ENCODE measurements at places on chromosomes 16 and 17.

DNA sequence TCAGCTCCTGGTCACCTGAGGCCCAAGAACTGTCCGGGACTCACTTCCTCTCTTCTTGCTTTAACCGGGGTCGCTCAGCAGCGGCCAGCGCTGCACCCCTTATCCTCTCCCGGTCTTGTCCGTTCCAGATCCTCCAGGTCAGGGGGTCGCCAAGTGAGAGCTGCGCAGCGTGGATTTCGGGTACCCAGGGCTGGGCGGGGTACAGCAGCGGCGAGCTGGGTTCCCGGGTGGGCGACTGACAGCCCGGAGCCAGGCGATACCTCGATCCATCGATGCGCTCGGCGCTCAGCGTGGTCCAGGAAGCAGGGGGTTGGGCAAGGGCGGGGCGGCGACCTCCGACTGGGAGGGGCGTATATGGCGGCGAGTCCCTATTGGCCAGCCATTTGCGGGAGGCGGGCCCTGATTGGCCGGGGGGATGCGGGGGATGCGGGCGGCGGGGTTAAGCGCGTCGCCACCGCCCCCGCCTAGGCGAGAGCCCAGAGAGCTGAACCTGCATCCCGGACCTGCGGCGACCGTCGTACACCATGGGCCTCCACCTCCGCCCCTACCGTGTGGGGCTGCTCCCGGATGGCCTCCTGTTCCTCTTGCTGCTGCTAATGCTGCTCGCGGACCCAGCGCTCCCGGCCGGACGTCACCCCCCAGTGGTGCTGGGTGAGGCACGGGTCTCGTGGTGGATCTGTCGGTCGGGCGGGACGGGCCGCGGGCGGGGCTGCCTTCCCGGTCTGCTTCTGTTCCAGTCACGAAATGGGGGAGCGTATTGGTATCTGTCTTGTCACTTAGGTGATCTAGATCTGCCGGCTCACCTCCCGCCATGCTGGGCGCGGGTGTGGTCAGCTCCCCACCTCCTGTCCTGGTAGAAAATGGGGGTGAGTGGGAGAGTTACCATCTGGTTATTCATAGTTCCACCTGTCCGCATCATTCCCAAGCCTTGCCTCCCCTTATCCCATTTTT, at the start of gene PLA2G15:
Gene PLA2G15, plus strand, starts transcription at position 471 of the 951 bp plus-strand sequence. Its CDS starts 54 bp downstream, at position 525.
- DNase-seq, result peak; percentile 92

DNA sequence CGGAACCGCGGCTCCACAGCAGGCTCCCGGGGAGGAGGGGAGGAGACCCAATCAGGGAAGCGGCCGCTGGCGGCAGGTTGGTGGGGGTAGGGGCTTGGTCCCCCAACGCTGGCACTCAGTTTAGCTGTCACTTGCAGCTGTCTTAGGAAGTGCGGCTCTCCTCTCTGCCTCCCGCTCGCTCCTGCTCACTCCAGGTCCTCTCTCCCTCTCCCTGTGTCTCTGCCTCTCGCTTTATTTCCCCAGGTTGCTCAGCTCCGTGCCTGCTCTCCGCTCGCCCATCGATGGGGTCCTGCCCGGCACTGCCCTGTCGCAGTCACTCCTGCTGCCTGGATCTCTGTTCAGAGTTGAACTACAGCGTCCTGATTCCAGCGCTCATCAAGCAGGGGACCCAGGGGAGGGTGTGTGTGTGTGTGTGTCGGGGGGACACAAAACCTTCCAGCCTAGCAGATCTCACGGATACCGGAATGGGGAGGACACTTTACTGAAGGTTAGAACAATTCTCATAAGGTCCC, 145.6 kb downstream of the ENGASE start:
- DNase-seq, result no peak

DNA sequence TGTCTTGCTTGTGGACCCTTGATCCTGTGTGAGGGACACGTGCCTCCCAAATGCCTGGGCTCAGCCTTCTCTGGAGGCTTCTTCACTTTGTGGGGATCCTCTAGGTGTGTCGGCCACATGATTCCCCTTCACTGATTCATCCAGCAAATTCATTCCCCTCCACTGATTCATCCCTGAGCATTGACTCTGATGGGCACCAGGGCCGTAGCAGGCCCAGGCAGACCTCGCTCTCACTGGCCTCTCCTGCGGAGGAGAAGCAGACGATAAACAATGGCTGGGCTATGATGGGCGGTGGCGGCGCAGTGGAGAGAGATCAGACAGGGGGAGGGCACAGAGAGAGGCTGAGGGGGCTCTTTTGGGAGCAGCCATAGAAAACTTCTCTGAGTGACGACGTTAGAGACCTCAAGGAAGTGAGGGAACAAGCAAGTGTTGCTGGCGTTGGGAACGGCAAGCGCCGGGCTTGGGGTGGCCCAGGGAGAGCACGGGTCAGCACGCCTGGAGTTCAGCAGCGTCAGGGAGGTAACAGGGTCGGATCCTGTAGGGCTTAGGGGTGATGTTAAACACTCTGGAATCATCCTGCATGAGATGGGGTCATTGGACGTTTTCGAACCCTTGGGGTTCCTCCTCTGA, 17.5 kb upstream of the RPTOR start:
- no peak for DNase-seq

DNA sequence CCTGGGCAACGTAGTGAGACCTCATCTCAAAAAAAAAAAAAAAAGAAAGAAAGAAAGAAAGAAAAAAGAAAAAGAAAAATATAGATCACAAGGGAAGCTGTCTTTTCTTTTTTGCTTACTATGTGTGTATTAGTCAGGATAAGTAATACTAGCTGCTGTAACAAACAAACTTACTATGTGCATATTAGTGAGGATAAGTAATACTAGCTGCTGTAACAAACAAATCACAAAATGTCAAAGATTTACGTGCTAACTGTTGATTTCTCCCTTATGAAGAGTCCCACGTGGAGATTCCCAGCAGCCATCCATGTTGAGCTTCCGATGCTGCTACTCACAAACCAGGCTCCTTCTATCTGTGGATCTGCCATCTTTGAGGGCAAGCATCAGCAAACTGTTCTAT, 31.7 kb upstream of the KDM8 start:
- DNase-seq, result no peak
